Activated CD4-positive, alpha-beta T cell treated with anti-CD3 and anti-CD28 coated beads for 48 hours (primary cell): ENCODE measurements at places on chromosomes 3 and 15.

- DNase-seq = no peak
These were observed 35.2 kb downstream of the SRPRB start for GRCh38 chr3:133840767-133841166.

DNA sequence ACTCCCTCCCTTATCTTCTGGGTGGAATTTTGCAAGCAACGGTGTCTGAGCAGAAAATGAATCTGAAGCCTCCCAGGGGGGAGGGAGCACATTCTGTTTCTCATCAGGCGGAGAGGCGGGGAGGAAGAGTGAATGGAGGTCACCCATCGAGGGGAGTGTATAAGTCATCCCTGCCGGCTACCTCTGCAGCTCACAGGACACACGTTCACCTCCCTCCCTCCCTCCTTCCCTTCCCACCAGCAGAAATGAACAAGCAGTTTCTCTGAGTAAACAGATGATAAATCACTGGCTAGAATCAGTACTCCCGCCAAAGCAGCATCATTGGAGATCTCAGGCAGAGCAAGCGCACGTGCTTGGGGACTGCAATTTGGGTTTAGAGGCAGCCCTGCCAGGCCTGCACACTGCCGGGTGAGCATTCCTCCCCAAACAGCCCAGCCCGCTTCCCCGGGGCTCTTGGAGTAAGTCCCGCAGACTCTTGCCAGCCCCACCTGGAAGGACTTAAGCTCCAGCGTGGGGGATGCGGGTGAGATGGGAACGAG is 38.3 kb downstream of the CPN2 start:
- no peak for DNase-seq

DNA sequence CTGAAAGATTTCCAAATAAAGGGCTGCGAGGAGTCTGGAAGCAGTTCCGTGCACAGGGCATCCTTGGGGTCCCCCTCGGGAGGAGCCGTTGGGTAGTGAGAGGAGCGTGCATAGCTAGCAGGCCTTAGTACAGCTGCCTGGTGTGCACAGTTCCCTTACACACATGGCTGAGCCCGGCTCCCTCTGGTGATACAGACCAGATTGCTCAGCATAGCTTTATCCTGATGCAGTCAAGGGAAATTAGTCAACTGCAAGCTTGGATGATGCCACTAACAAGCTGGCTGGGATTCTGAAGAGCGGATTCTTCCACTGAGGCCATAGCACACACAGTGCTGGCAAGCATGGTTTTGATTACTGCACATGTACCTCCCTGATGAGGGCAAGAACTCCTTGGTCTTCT is 349.4 kb downstream of the LRTM1 start:
- DNase-seq = no peak

GRCh38 chr3:35383719-35384555 is 255.4 kb upstream of the ARPP21 start:
- no peak for DNase-seq
